Ecto neural progenitor cell (in vitro differentiated cells): ENCODE measurements at places on chromosomes 3 and 15.

- DNase-seq: no peak
Measured at GRCh38 chr3:29167180-29167579, 113.7 kb upstream of the RBMS3 start.

DNA sequence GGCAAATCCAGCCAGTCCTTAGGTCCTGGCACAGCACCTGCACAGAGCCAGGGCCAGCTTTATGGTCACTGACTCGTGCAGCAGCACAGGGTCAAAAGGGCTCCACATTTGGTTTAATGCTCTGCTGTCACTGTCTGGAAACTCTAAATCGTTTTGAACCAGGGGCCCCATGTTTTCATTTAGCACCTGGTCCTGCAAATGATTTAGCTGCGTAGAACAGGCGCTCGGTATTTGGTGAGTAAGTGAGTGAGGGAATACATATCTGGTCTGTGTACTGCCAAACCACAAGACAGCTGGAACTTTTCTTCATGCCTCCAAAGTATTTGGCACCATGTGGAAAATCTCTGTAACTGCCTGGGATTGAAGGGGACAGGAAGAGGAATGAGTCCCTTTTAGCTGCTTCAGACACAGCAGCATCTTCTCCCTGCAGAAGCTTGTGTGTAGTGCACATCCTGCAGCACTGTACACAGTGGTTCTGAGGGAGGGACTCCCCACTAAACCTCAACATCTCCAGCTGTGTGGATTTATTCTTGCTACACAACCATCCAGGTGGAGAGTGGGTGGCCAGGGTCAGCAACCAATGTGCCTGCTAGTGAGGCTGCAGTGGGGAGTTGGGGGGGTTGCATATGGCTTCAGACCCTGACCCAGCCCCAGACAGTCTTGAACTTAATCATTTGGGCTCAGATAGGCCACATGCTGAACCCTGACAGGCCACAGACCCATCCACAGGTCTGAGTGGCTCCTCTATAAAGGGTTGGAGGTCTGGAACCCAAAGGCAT lies 1.1 kb downstream of the SH2D7 start:
- no peak for DNase-seq

DNA sequence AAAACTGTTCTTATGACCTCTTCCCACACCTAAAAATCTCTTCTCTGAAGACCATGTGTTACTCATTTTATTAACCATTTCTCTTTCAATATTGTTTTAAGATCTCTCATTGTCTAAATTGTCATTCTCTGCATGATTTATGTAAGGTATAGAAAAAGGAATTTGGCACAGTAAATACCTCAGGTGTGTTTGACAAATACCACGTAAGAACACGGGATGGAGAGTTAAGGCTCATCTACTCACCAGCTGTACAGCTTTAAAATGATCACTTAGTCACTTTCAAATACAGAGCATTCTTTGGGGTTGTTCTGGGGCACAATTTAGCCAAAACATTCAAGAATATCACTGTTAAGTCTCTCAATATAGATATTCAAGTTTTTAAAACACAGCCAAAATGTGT lies 627.1 kb downstream of the MCTP2 start:
- DNase-seq: no peak

- no peak for DNase-seq
Measured at GRCh38 chr15:63013052-63013808, 29.3 kb upstream of the TPM1 start.

GRCh38 chr3:127013758-127014535 lies 31.0 kb downstream of the PLXNA1 start:
- no peak for DNase-seq

- no peak for DNase-seq
Measured at GRCh38 chr3:38634111-38634510, 15.4 kb downstream of the SCN5A start.

DNA sequence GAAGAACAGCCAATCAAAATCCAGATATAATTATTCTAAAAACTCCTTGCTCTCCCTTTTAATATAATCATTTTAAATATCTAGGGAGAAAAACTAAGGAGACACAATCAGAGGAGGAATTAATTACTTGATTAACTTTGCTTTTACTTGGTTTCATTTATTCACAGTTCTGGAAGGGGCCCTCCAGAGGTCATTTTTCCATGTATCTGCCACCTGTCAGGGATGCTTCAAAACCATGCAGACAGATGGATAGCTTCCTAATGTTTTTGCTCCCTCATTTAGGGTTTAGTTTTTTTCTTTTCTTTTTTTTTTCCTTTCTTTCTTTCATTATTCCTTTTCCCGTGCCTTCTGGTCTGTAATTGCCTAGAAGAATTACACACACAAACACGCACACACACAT lies 438.1 kb upstream of the ARPP21 start:
- no peak for DNase-seq

DNA sequence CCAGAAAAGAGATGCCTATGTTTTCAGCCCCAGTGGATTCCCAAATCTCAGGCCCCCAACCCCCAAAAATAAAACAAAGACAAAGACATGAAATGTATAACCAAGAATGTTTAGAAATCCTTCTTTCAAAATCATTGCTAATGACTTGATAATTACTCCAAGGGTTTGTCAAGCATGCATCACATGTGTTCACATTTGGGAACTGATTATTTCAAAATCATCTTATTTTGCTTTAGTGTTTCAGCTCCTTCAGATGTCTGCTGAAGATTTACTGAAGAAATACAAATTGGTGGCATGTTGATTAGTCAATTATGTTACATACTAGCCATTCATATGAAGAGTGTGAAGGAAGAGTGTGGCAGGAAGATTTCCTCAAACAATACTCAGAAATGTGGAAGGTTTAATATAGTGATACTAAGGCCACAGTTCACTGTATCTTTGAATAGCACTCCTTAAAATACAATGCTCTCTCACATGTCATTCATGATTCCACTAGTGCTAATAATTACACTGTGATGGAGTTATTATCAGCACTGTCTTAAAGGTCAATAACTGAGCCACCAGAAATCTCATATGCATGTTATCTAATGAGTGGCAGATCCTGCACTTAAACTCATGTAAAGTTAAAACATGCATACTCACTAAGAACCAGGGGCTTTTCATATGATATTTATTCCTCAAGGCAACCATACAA lies 134.5 kb upstream of the TGFBR2 start:
- DNase-seq: no peak

DNA sequence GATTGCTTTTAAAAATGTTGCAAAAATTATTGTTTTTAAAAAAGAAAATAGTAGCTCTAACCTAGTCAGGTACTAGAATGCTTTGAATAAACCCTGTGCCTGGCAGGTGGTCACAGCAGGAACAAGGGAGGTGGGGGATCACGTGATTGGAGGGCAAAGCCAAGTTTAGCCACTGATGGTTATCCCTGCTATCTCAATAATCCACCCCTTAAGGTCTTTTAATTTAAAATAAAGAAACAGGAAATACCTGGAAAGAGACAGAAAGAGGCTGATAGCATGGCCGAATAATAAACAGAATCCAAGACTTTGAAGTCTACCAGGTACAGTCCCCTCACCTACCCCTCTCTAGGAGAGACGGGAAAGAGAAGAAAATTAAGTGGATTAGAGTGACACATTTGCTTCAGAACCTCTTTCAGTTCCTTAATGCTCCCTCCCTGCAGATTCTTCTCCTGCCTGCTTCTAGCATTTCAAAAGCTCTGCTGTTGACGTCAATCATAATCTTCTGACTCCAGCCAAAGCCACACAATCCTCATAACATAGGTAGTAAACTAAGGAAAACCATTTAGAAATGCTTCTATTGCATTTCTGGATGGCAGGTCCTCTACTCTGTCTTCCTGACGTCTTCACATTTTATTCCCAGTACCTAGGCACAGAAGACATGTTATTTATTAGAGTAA lies 303.4 kb upstream of the MME start:
- DNase-seq: no peak

DNA sequence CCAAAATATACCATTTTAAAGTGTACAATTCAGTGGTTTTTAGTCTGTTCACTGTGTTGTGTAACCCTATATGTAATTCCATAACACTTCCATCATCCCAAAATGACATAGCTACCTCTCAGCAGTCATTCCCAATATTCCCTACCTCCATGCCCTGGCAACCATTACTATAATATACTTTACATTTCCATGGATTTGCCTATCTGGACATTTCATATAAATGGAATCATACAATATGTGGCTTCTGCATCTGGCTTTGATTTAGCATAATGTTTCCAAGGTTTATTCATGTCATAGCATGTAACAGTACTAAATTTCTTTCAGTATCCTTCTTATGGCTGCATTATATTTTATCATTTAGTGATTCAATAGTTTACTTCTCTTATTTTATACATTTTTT lies 25.3 kb downstream of the FAM98B start:
- no peak for DNase-seq

DNA sequence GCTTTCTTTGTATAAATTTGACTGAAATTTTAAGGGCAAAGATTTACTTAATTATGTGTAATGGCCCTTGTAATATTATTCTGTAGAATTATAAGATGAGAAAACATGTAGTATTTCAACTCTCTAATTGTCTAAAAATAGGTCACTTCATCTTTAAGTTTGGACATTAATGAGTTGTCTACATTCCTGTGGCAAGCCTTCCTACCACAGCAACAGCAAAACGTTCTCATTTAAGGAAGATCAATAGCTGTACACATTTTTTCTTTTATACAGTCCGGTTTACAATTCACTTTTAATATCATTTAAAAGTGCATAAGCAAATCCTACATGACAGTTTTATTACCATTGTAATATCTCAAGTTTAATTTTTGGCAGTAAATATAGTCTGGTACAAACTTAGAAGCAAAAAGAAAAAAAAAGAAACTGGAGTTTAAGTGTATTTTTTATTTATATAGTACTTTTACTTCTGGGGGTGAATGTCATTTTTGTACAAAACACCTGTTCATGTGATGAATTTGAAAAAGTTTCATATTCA lies 501.8 kb downstream of the ZPLD1 start:
- no peak for DNase-seq

- DNase-seq: no peak
Measured at GRCh38 chr3:50263478-50264382, 5.2 kb upstream of the SEMA3B start.

DNA sequence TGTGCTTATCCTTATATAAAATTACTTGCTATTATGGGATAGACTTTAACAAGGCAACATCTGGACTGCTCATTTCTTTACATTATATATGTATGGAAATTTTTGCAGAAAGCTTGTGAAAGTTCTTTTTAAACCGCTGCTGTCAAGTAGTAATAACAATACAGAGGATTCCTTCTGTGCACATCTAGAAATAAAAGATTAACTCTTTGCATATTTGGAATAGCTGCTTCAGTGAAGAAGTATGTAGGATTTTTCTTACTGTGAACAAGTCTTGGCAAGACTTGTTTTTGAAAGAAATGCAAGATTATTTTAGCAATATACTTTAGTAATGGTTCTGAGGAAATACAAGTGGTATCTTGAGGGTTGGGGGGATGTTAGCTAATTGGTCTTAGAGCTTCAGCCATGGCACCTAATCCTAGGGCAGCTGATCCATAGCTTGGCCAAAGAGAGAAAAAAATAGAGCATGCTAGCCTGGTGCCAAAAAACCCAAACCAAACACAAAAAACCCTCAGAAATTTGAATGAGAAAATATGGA lies 4.3 kb downstream of the PRKCI start:
- no peak for DNase-seq

DNA sequence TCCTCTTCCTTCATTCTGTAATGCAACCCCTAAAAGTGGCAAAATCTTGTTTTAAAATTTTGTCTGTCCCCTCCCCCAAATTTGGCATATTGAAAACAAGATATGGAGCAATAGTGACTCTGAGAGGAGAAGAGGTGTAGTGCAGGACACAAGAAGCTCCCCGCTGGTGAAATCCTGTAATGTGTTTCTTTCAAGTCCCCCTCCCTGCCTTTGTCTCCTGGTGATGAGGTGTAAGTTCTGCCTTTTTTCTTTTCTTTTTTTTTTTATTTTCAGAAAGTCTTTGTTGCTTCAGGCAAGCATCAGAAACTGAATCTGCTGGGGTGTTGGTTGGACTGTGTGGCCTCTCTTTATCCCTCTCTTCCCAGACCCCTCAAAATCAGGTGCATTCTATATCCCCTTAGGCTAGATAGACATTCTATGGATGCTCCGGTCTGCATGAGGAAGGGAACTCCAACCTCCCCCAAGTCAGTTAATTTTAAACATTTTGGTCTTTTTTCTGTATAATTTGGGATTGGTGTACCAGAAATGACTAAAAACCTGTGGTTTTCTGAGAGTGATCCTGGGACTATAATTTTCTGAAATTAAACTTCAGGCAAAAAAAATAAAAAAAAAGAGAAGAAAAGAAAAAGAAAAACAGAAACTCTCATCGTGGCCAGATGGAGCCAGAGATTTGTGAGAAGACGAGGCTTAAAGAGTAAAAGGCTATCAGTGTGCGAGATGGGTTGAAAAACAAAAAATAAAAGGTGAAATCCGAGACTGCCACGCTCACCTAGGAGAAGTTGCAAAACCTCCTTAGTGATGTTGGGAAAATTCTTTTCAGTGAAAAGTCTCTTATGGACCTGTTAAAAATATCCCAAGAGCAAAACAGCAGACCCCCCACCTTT lies 21.4 kb downstream of the ACKR2 start:
- no peak for DNase-seq

GRCh38 chr15:49079340-49080039 lies 33.2 kb upstream of the SECISBP2L start:
- no peak for DNase-seq

- no peak for DNase-seq
Measured at GRCh38 chr3:71863563-71864190, 78.7 kb upstream of the PROK2 start.

GRCh38 chr15:57387564-57388076 lies 11.3 kb downstream of the CGNL1 start:
- no peak for DNase-seq

DNA sequence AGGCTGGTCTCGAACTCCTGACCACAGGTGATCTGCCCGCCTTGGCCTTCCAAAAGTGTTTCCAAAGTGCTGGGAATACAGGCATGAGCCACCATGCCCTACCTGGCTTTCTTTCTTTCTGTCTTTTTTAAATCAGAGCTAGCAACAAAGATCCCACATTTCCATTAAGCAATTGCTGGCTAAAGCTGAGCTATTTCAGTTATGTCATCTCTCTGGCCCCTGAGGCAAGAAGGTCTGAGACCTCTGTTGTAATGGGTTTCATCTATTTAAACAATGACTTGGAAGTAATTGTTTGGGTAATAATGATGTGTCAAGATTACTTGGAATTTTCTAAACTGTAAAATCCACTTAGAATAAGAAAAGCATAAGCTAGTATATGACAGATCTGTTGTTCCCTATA lies 30.2 kb upstream of the CRBN start:
- DNase-seq: no peak

- no peak for DNase-seq
Measured at GRCh38 chr15:39919411-39919747, 687 bp downstream of the GPR176 start.

GRCh38 chr3:125280668-125281361 lies 68.3 kb upstream of the SLC12A8 start:
- DNase-seq: no peak
